Activated naive CD8-positive, alpha-beta T cell treated with anti-CD3 and anti-CD28 coated beads for 36 hours (primary cell): ENCODE measurements at places on chromosomes 3 and 15. TPM values are rescaled to one million over a fixed set of nuclear protein-coding genes. Genes with fewer than 3 reads are reported as not detected.

The C15orf62 gene
- total RNA-seq, result 0.43 TPM

The CLDN11 gene
- total RNA-seq, result not detected

- no peak overlapping the region for H3K27ac ChIP-seq
- H3K4me1 ChIP-seq, result peaks cover 5% of the 10 kb centered on the region
- H3K36me3 ChIP-seq, result no peaks in the 10 kb centered on the region
- no peak for DNase-seq
- no peak overlapping the region for H3K4me3 ChIP-seq
These were observed 53.2 kb upstream of the GATM start for GRCh38 chr15:45431511-45431910.

The TGM5 gene
- 0.38 TPM for total RNA-seq

GRCh38 chr3:114879059-114880031 lies 267.7 kb downstream of the ZBTB20 start:
- no peaks in the 10 kb centered on the region for H3K27me3 ChIP-seq
- no peak for DNase-seq
- peaks cover 3% of the 10 kb centered on the region for H3K36me3 ChIP-seq
- peaks cover 17% of the 10 kb centered on the region for H3K4me1 ChIP-seq
- no peak overlapping the region for H3K4me3 ChIP-seq
